Cardiac ventricle fibroblast (primary cell): ENCODE measurements at places on chromosomes 3 and 15. TPM values are rescaled to one million over a fixed set of nuclear protein-coding genes. Genes with fewer than 3 reads are reported as not detected.

TRH gene
- total RNA-seq = not detected in 2 replicates

LINGO1 gene
- total RNA-seq = 0.15 and 1.4 TPM in 2 replicates

CHL1 gene
- total RNA-seq = 0.12 and 0.15 TPM in 2 replicates

SLC12A1 gene
- not detected in 2 replicates for total RNA-seq

TUSC7 gene
- total RNA-seq = not detected in 2 replicates

MYO5C gene
- total RNA-seq = 0.25 and 0.39 TPM in 2 replicates

FAM162A gene
- 43.0 and 44.6 TPM in 2 replicates for total RNA-seq
